ENCODE measurements at places on chromosomes 7 and 10.

DNA sequence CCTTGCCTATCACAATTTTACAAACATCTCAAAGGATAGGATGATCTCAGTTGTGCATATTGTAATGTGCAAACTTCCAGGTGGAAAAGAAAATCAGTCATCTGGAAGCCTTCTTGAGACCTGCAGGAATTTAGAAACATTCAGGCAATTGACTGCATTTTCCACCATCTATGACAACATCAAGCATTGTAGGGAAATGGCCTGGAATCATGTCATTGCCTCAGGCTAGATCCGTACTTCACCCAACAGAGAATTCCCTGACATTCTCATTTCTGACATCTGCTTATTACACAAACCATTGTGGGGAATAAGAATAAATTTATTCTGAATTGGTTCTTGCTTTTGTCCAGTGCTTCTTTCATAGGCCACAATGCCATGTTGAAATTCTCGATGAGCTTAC is 124.9 kb upstream of the NPVF start:
- no peak for DNase-seq

GRCh38 chr7:539731-540411 is 20.2 kb upstream of the PDGFA start:
- DNase-seq, result no peak

- no peak for DNase-seq
Observed at GRCh38 chr7:129405527-129405926, 28.7 kb upstream of the STRIP2 start.

DNA sequence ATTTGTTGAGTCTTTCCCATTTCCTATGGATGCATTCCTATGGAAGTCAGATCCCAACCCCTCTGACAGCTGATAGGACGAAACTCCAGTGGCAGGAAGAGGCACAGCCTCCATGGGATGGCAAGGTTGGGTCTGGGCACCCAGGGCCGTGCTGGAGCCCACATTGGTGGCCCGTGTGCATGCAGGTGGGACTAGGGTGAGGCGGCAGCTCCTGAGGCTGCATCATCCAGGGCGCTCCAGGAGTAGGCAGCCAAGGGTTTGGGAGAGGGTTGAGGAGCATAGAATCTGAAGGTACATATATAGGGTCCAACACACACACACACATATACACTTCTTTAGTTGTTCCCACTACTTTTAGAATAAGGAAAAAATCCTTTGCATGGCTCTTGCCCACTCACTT is 81.4 kb upstream of the BMPER start:
- DNase-seq, result no peak

- DNase-seq, result no peak
Observed at GRCh38 chr7:125675640-125676039, 746.0 kb upstream of the POT1 start.

DNA sequence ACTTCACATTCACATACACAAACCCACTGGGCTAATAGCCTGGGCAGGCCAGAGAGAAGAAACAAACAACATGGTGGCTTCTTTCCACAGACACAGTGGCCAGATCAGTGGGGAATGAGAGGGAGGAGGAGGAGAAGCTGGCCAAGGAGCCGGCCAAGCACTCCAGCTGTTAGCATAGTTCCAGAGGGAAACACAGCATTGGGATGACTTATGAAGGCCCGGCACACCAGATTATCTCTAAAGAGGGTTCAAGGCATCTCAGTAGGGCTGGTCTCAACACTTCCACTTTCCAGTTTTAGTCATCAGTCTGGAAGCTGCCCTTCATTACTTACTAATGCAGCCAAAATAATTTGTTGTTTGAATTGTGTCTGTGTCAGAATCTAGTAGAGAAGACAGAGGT is 42.1 kb upstream of the GPR26 start:
- DNase-seq, result no peak

GRCh38 chr10:18505456-18506118 is 145.8 kb downstream of the NSUN6 start:
- no peak for DNase-seq

GRCh38 chr7:41578700-41579099 is 124.2 kb downstream of the INHBA start:
- no peak for DNase-seq

GRCh38 chr10:32112055-32112454 is 55.8 kb upstream of the KIF5B start:
- DNase-seq, result no peak

DNA sequence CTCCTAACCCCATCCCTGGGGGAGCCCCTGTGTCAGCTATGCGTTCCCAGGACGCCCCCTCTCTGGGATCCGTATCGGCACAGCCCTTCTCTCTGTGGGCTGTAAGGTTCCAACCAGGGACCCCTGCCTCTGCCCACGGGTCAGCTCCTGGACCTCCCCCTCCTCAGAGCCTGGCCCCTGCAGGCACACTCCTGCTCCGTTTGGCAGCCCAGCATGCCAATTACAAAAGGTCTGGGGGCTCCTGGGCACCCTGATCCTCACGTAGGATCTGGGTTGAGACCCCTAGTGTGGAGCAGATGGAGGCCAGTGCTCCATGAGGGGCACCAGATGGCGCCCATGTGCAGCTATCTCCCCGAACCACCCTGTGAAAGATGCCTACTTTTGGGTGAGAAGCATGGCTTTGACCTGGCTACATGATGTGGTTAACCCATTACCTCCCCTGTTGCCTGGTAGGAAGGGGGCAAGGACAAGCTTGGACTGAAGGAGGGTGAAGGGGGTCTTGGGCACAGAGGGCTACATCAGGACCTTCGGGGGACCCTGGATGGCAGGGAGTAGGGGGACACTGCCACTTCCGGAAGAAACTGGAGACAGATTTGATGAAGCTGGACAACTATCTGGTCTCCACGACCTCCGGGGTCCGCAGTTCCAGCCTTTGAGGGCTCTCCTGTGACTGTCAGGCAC is 9.0 kb downstream of the TACR2 start:
- no peak for DNase-seq

- DNase-seq, result no peak
Observed at GRCh38 chr10:33228426-33228825, 106.0 kb downstream of the NRP1 start.

DNA sequence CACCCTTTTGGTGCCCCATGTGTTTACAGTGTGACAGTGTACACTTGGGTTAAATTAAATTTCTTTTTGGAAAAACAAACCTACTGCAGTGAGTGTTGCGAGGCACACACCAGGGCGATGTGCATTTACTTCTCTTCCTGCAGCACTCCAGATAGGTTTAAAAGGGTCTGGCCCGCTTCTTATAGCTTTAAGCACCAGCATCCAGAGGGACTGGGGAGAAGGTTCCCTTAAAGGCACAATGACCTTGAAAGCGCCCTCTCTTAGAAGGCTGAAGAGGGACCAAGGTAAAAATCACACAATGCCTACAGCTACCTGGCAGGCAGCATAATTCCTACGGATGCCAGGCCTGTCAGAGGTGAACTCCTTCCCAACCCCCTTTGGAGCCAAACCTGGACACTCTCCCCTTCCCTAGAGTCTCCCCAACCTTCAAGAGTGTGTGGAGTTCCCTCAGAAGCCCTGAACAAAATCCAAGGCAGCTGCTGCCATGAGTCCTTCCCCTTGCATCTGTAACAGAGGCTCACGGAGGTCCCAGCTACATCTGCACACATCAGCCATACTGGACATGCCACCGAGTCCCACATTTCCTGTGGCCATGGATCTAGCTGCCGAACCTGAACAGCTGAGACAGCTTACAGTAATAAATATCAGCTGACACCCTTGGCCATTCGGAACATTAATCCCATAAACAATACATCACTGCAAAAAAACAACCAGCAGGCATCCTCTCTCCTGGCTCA is 33.2 kb downstream of the TRIM8 start:
- DNase-seq, result no peak

DNA sequence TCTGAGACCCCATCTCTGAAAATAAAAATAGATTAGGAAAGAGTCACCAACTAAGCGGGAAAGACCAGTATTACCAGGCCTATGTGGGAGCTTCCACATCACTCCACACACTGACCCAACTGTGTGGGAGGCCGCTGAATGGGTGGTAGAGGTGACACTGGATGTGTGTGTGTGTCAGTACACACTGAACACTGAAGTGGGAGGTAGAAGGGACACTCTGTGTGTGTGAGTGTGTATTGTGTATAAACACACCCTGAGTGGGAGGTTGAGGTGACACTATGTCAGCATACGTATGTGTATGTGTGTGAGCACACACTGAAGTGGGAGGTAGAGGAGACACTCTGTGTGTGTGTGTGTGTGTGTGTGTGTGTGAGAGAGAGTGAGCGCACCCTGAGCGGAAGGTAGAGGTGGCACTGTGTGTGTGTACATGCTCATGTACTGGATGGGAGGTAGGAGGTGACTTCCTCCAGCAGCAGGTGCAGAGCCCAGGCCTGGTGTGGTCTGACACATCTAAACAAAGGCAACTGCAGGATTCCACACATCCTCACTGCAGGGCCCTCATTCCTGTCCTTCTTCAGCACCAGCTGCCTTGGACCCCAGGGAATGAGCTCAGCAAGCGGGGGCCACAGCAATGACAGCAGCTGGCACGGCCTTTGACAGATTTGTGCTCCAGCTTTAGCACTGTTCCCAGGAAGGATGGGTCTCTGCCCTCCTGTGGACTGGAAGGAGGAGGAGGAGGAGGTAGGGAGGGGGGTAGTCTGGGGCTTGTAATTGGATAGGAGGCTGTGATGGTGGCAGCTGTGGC is 26.5 kb upstream of the RBM20 start:
- DNase-seq, result no peak

DNA sequence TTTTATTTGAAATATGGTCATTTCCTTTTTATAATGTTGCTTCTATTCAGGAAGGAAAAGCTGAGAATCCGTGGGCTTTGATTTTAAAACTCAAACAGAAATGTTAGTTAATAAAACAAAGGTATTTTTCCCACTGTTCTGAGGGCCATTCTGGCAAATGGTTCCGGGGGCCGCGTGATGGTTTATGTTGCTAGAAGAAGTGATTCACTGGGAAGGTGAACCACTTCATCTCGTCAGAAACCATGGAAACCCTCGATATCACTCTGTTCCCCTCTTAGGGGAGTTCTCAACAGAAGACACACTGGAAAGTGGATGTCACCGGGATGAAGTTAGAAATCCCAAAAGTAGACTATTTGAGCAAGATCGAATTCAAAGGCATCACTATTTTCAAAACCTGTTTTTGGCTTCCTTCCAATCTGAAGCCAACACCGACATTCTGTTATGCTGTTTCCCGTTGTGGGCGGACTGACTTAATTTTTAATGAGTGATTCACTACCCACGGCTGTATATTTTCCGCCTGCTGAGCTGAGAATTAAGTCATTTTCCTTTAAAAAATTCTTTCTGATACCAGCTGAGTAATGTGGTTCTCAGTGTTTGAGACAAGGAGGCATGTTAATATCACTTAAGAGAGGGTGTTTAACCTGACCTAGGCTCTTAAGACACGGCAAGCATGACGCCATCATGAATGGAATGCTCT is 84.1 kb downstream of the PTPRE start:
- no peak for DNase-seq

GRCh38 chr7:31171216-31171785 is 119.2 kb downstream of the ADCYAP1R1 start:
- DNase-seq, result no peak

DNA sequence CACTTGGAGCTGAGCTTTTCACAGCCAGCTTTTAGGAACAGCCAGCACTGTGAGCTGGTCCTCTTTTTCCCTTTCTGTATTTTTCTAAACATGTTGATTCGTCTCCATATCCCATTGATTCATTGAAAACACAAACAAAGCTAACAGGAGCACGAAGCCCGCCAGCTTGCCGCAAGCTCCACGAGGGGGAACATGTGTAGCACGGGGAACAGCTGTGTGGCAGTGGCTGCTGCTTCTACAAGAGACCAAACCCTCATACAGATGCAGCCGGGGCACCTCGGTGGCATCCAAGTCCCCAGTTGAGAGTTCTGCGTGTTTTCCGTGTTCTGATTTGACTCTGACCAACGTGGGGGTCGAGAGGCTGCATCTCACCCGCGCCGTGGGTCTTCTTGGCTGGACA is 80.8 kb upstream of the SH2B2 start:
- no peak for DNase-seq

DNA sequence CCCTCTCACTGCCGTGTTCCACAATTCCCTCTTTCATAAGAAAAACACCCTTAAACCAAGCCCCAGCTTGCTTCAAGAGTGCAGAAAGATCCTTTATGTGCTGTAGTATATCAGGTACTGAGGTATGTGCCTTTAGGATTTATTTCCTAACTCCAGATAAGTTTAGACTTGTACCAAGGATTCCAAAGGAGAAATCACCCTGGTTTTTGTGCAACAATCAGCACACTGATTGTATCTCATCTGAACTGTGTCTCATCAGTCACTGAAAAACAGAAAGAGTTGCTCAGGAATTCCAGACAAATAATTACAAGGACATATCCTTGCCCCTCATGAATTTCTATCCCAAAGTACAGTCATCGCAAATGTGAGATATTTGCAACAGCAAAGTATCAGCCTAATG is 77.2 kb upstream of the PTPRZ1 start:
- no peak for DNase-seq

- no peak for DNase-seq
Observed at GRCh38 chr7:55733241-55734140, 129.1 kb downstream of the SEPTIN14 start.

- no peak for DNase-seq
Observed at GRCh38 chr10:70762441-70763175, 22.6 kb downstream of the TBATA start.

DNA sequence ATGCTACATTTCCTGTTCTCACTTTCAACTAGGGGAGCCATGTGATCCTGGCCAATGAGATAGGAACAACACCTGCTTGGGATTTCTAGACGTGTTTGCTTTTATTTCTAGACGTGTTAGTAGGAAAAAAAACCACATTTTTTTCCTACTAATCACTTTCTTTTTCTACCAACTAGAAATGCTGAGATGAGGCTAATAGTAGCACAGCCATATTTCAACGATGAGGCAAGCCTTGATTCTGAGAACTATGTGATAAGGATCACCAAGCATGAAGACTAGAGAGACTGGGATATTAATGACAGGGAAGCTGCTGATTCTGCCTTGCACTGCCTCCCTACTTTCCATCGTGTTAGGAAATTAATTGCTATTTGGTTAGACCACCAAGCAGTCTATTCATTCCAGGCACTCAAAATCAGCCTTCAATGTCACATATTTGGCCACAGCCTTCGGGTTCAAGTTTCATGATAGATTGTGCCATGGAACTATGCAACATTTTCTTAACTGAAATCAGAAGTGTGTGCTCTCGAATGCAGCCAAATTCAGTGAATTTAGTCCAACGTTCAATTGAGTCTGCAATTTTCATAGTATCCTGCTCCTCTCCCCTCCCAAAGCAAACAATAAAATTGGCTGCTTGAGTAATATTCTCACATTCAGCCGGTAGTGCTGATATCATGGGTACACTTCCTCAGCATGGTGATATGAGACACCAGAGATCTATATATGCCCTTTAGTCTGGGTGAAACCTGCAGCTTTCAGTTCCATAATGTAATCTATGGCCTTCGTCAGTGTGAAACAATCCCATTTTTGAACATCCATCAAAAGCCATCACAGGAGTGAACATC is 98.1 kb downstream of the GPR37 start:
- no peak for DNase-seq

GRCh38 chr7:54811041-54811845 is 52.2 kb upstream of the SEC61G start:
- DNase-seq, result no peak

- DNase-seq, result no peak
Observed at GRCh38 chr7:104836976-104837375, 177.0 kb upstream of the KMT2E start.
